ENCODE measurements at places on chromosomes 7 and 10.
A peak's percentile ranks its signal among the peaks of the same experiment; 100 is the strongest.

DNA sequence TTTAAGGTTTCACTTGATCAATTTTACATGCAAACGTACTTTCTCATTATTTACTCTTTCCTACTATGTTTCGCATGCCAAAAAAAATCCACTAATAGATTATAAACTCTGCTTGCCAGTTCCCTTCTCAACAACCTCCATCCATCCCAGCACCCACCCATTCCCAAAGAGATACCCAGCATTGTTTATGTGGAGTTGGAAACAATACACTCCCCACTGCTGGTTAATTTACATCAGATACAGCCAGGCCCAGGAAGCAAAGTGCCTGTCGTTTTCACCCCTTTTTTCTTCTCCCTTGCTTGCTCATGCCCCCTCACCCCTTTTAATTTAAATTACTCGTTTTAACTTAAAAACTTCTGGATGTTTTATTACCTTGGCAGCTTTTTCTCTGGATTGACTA lies 59.9 kb downstream of the HIBADH start:
- DNase-seq = no peak

DNA sequence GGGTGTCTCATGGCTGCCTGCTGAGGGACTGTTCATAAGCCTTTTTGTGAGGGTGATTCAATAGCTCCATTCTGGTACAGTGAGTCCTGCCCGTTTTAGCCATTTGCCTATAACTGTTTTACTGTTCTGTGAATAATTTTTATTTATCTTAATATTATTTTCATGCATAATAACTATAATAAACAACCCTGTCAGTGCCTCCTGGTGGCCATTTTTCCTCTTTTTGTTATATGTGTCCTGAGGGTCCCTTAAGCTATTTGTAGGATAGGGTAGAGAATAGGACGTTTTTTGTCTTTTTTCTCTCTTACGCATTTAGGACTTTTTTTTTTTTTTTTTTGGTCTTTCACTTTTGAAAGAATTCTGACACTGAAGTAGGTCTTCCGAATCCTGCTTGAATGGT lies 2.9 kb downstream of the C1QL3 start:
- DNase-seq = no peak

- DNase-seq = no peak
Measured at GRCh38 chr7:142964502-142965246, 2.5 kb upstream of the KEL start.

- no peak for DNase-seq
Measured at GRCh38 chr10:46541017-46541661, 15.3 kb downstream of the GPRIN2 start.

DNA sequence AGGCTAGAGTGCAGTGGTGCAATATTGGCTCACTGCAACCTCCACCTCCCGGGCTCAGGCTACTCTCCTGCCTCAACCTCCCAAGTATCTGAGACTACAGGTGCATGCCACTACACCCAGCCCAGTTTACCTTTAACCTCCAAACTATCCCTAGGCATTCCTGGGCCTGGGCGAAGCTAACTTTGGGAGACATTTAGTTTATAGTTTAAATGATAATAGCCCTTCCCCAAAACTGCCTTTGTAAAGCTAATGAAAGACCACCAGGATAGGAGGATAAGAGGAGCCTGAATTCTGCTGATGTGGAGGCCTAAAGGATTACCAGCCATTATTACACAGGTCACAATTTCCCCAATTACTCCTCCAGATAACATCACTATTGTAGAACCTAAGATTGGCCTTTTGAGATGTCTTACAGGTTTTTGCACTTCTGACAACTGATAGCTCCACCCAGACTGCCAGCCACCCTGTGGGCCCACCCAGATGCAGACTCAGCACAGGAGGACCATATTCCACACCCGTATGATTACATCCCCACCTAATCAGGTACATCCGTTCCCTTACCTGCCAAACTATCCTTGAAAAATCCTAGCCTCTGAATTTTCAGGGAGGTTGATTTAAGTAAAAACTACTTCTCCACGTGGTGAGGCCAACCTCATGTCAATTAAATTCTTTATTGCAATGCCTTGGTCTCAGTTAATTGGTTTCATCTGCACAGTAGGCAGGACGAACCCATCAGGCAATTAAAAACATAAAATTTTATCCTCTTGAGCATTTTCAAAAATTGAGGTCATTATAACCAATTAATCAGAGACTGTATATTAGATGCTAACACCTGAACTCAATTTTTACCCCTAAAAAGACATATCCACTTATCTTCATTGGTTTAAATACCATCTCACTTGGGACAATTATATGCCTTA lies 62.3 kb upstream of the TMEM254 start:
- no peak for DNase-seq

DNA sequence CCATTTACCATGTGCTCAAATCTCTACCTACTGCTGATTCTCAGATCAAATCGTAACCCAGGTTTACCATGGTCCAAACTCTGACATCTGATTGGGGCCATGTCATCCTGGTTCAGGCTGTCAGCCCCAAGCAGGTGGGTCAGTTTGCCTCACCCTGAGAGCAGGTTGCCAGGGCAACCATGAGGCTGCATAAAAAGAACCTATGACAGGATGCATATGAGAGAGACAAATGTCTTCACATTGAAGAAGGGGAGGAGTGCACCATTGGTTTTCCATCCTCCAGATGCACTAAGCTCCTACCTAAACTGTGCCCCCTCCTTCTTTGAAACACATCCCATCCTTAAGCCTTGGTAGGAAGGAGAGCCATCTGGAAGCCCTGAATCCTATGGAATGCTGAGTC lies 10.2 kb downstream of the PRSS1 start:
- DNase-seq = no peak

DNA sequence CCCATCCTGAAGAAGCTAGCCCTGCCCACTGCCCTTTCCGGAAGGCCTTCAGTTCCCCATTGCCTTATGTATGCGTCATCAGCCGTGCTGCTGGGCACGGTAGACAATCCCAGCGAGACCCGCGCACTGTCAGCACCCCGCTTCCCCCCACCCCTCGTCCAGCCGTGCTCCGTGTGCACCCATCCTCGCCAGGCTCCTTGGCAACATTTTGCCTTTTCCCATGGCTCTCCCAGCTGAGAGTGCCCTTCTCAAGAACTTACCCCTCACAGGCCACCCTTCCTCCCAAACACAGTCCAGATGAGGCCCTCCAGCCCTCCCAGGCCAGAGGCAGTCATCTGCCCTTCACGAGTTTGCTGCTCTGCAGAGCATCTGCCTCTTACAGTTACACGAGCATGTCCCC lies 633.8 kb upstream of the FOXK1 start:
- no peak for DNase-seq

- no peak for DNase-seq
Measured at GRCh38 chr10:11806706-11807105, 16.4 kb upstream of the PROSER2 start.

GRCh38 chr10:70380350-70381135 lies 1.9 kb downstream of the LRRC20 start:
- no peak for DNase-seq

GRCh38 chr7:56033671-56034432 lies 17.4 kb downstream of the PSPH start:
- peak; percentile 49 for DNase-seq

DNA sequence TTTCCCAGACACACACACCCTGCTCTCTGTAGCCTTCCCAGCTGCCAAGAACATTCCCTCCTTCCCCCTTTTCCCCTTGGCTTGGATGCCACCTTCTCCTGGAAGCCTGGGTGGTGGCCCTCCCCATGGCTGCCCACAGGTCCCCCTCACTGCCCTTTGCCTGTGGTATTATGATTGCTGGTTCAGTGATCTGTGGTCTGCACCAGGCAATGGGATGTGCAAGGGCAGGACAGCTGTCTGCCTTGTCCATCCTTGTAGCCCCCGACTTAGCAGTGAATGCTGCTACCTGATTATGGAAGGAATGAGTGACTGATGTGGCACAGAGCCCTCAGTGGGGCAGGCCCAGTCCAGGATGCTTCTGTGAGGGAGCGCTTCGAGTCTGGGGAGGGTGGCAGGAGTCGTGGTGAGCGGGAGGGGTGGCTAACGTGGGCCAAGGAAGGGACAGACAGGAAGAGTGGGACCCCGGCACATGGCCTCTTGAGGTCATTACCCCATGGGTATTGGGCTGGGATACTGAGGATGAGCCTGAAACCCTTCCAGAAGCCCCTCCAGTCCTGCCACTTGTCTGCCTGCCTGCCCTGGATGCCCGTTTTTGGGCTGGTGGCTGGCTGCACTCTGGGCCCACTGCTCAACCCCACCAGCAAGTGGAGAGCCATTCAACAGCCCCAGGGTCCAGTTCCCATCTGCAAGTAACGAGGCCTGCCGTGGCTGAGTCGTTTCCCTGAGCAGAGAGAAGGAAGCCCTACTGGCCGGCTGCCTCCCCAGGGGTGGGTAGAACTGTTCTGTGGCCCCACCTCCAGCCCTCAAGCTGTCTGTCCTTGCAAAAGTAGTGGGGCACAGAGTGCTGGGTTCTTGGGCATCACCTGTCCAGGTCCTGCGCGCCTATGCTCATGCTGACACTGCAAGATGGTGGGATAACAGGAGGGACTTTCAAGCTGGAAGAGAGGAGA lies 8.8 kb downstream of the CHST3 start:
- DNase-seq = no peak

DNA sequence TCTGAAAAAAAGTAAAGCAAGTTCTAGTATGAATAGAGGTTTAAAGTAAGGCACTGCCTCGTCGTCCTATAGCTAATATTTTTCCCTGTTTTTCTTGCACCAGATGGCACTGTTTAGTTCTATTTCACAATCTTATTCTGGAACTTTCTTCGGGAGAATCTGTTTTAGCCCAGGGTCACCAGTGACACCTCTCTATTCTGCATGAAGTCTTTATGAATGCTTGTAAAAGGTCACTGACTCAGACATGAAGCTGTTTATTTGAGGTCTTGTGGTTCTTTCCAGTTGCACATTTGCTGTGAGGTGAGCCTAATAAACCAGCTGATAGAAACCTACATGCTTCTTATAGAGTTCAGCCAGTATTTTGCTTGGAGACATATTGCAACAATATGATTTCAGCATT lies 444.3 kb downstream of the AUTS2 start:
- DNase-seq = no peak

- DNase-seq = no peak
Measured at GRCh38 chr7:142063551-142064442, 47.7 kb upstream of the MGAM2 start.

GRCh38 chr7:102170393-102170970 lies 116.2 kb upstream of the SH2B2 start:
- no peak for DNase-seq

DNA sequence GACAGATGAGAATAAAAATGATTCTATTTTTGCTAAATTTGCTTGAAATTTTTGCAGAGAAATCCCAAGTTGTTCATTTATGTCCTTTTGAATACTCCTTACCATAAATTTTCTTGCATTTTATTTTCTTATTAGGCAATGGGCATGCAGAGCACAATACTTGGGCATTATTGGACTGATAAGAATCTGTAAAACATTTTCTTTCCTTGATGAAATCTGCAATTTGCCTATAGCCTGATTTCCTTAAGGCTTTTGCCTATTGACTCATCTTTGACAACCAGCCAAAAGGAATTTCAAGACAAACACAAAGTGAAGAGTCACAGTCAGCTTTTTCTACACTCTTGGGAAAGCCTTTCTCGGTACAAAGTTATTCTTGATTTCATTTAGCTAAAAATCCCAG lies 30.5 kb upstream of the GNAT3 start:
- DNase-seq = no peak

DNA sequence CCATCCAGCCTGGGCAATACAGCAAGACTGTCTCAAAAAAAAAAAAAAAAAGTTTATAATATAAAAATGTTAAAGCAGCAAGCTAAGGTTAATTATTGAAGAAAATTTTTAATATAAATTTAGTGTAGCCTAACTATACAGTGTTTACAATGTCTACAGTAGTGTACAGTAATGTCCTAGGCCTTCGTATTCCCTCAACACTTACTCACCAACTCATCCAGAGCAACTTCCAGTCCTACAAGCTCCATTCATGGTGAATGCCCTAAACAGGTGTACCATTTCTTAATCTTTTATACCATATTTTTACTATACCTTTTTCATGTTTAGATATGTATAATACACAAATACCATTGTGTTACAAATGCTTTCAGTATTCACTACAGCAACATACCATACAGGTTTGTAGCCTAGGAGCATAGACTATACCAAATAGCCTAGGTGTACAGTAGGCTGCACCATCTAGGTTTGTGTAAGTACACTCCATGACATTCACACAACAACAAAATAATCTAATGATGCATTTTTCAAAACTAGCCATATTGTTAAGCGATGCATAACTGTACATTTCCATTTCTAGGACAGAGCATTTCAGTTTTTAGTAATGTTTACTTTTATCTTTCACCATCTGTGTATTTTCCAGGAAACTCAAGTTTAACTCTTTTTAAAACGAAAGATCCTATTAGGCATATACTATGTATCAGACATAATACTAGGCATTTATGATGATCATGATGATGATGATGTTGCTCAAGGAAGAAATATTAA lies 43.3 kb downstream of the CNOT4 start:
- no peak for DNase-seq

DNA sequence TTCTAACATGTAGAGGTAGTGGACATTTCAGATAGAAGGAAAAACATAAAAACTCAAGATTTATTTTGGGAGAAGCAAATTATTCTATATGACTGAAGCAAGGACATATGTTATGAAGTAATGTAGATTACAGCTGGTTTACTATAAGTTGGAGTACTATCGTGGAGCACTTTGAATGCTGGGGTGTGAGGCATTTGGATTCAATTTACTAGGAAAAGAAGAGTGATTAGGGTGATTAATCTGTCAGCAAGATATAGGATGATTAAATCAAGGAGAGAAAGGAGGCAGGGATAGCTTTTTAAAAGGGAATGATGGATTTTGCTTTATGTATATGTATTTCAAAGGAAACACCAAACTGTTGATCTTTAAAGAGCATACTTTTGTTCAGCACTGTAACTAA lies 318.4 kb upstream of the KAT6B start:
- no peak for DNase-seq

DNA sequence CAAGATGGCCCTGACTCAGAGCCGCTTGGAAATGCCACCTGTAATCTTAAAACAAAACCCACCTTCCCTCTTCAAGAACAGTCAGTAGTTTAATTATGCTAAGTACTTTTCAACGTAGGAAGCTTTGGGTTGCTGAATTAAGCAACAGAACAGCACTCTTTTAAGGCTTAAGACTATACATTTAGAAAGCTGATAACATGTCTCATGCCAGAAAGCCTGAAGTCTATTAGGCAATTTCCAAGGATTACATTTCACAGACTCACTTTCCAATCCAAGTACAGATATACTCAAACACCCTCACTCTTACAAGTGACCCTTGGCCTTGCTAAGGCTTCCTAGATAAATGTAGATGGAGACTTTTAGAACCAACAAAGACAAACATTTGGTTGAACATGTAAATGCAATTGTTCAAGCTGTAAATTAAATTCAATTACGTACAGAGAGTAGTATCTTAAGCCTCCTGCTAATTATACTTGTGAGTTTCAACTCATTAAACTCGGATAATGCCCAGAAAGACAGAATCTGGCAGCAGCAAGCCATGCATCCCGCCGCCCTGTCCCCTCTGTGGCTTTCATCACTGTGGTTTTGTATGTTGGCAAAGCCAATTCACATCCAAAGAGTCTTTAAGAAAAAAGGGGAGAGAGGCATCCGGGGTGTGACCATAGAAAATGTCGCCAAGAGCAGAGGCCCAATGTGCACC lies 283.1 kb upstream of the NRP1 start:
- DNase-seq = no peak

Data from stimulated activated CD4-positive, alpha-beta T cell treated with anti-CD3 and anti-CD28 coated beads, TNF-alpha, amount 100 ng/mL, for 4 hours (primary cell).